ENCODE measurements at places on chromosomes 12 and 14. TPM values are rescaled to one million over a fixed set of nuclear protein-coding genes. Genes with fewer than 3 reads are reported as not detected.

EIF2B1 gene
- total RNA-seq = 124 TPM

CDCA3 gene
- 9.0 TPM for total RNA-seq

TRHDE gene
- total RNA-seq = 87.2 TPM

FOXG1 gene
- under 0.01 TPM for total RNA-seq

Data from uterine smooth muscle cell (primary cell).